AG09309 (cell line): ENCODE measurements at places on chromosomes 3 and 15.

GRCh38 chr3:99418209-99418635, 220.2 kb upstream of the COL8A1 start:
- no peak for DNase-seq

DNA sequence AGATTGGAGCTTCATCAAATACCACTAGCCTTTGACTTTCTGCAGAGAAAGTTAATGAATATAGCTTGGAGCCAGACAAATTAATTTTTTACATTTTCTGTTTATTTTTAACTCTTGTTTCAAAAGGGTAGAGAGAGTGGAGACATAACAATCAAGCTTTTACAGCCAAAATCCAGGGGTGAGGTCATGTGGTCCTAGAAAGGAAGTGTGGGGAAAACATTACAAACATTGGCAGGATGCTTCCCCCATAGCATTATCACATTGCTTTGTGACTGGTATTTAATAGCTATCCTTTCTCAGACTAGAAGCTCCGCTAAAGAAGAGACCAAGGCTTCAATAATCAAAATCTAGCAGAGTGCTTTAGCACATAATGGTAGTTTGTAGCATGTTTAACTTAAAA, 46.4 kb upstream of the PHLDB2 start:
- DNase-seq = no peak

- DNase-seq = no peak
Measured at GRCh38 chr15:101107625-101108460, 144.0 kb downstream of the CHSY1 start.

DNA sequence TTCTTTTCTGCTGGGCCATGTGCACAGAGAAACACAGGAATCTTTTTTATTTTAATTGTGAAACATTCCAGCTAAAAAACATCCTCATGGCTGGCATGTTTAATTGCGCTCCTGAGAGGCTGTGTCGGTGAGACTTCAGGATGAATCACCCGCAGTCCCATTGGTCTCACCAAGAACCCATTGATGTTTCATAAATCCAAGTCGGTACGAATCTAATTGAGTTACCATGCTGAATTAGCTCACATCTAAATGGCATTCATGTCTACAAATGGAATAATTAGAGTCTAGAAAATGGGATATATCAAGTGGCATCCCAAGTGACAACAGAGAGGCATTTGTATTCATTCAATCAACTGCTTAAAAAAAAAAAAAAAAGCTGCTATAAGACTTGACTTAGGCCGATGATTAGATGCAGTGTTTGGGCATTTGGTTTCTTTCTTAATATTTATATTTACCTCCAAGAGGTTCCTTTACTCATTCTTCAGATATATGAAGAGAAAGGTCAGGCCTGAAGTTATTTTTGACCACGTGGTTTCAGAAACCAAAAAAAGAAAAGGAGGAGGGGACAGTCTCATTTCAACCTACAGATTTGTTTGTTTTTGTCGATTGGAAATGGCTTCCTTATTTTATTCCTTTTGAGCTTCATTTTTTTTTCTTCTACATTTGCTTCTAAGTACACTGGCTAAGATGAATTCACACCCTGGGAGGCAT, 79.1 kb upstream of the FOXB1 start:
- DNase-seq = no peak

DNA sequence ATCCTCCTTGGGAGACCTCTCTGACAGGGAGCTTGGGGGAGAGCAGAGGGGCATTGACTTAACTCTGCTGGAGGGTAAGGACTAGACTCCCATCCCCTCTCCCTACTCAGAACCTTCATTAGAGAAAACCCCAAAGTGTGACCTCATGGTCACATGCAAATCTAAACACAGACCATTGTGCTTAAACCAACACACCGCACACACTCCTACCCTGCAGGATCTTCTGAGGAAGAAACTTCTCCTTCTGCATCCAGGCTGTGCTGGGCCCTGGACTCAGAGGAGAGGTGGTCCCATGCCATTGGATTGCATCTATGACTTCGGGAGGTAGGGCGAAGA, 805 bp upstream of the PARP16 start:
- DNase-seq = no peak

DNA sequence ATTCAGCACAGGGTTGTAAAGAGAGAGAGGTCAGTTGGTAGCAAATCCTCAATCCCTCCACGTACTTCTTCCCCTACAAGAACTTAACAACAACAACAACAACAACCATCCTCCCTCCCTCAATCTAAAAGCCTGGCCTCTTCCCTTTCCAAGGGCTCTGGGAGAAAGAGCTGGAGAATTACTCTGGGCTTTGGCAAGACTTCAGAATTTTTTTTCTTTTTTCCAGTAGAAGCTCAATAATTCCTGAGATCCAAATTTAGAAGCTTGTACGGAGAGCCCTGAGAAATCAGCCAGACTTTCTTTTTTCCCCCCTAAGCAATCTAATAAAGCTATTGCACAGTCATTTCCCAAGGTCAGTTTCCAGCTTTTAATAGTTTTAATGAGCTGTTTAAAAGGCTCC, 95.8 kb upstream of the CACNA2D3 start:
- no peak for DNase-seq

- DNase-seq = no peak
Measured at GRCh38 chr3:109211941-109212340, 75.4 kb downstream of the C3orf85 start.

DNA sequence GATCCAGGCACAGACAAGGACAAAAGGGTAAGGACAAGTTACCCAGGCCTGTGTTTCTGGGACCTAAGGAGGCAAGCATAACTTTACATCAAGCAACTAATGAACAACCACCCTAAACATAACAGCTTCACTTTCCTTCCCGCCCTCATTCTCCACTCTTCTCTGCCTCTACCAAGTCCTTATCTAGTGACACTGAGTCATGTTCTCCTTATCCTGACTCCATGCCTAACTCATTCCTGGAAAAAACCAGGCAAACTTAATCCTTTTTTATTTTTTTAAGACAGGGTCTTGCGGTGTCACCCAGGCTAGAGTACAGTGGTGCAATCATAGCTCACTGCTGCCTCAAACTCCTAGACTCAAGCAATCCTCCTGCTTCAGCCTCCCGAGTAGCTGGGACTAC, 44.5 kb downstream of the TMEM44 start:
- peak; percentile 20 for DNase-seq

GRCh38 chr15:40990789-40991188, 37.5 kb downstream of the CHAC1 start:
- DNase-seq = no peak

- DNase-seq = no peak
Measured at GRCh38 chr15:93063262-93063671, 25.7 kb downstream of the RGMA start.

DNA sequence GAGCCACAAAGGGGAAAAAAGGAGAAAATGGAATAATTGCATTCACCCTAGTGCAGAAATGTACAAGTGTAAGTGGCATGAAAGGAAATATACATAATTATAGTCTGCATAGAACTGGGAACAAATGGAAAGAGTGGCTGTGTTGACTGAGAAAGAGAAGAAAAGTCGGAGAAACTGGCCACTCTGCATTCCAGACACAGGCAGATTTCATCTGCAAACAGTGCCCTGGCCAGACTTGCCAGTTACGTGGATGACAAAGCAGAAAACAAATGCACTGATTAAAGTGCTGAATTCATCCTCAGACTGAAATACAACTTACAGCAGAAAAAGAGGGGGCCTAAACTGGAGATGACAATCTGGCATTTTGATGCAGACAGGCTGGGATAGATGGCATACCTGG, 129.8 kb downstream of the FGF12 start:
- DNase-seq = no peak

DNA sequence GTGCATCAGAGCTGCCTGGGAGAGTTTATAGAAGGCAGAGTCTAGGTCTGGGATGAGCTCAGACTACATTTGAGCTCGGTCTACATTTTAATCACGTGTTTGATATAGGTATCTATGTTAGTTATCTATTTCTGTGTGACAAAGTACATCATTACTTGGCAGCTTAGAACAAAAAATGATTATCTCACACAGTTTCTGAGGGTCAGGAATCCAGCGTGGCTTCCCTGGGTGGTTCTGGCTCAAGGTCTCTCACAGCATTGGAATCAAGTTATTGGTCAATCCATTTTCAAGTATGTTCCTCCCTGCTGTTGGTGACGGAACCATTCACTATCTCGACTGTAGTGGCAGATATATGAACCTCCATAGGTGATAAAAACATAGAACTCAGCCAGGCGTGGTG, 71.7 kb downstream of the ABHD5 start:
- no peak for DNase-seq

DNA sequence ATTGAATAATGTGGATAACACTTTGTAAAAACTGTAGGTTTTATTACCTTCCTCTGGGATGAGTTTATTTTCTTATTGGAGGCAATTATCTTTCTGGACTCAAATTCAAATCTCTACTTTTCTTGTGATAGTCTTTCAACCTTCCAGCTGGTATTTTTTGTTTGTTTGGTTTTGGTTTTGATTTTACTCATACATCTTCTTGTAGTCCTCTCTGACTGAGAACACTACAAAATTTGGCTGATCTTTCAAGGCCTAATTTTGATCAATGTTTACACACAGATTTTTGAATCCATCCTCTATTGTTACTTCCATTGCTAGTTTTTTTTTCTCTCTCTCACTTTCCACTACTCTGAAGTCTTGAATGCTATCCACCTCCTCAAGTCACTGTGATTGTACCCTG, 303.8 kb upstream of the NECTIN3 start:
- DNase-seq = no peak

GRCh38 chr3:56787784-56788256, 13.9 kb downstream of the ARHGEF3 start:
- no peak for DNase-seq

DNA sequence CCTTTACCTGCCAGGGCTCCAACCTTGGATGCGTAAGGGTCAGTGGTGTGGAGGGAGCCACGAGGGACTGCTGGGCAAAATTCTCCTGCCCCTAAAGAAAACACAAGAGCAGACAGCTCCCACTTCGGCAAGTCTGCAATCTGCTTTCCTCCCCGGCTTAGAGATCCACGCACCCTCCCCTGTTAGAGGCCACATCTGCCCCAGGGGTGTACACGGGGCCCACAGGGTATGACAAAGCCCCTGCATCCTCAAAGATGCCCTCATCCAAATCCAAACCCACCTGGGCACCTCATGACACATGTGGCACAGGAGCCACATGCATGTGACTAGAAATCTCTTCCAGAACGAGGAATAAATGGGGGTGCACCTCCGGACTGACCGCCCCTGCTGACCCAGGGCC, 25.5 kb downstream of the ZXDC start:
- DNase-seq = no peak

DNA sequence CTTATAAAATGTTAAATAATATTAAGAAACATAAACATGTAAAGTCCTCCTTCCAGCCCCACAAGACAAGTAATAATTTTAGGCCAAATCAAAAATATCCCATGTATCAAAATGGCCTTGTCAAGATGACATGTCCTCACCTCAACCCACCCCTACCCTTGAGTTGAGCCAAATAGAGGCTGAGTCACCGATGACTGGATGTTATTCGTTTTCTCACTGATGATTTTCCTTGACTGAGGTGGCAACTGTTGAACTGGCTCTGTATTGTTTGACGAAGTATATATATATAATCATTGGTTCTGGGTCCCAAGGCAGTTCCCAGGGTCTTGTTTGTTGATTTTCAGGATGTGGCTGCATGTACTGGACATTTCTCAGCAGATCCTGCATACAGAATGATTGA, 75.3 kb downstream of the TMEM108 start:
- DNase-seq = no peak

- no peak for DNase-seq
Measured at GRCh38 chr3:159926573-159926972, 62.1 kb upstream of the IL12A start.

DNA sequence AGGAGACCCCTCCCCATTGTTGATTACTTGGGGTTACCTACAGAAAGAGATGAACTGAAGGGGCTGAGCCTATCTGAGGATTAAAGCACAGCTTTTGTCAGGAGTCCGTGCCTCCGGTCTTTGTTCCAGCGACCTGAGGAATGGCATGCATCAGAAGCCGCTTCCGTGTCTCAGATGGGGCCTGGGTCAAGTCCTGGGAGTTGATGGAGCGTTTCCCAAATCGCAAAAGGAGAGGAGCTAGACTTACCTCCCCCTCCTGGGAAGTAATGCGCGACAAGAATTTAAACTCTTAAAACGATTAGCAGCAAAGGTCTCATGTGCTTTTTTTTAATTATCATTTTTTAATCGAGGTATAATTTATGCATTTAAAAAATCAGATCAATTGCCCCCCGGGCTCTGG, 983 bp upstream of the ALDH1A3 start:
- no peak for DNase-seq

- no peak for DNase-seq
Measured at GRCh38 chr3:31890007-31890406, 91.1 kb downstream of the OSBPL10 start.

DNA sequence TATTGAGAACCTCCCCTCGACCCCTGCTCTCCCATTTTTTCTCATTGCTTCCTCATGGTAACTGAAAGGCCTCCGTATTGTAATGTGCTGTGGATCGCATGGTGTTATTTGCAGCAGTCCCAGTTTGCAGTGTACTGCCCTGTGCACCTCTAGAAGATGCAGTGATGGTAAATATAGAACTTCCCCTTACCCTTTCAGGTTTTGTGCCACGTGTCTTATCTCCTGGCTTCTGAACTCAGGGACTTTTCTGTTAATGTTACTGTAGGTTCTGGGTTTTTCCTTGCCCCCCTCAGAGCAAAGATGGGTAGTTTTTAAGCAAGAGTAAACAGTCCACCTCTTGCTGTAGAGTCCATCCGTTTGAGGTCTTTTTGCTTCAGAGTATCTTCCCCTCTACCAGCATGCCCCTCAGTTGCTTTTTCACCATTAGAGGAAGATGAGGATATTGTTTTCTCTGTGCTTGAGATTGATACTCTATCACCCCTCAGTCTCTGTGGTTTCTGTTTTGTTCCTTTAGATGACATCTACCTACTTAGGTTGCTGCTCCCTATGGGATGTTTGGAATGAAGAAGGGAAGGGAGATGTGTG, 22.4 kb downstream of the CHD2 start:
- no peak for DNase-seq

- DNase-seq = no peak
Measured at GRCh38 chr3:95312650-95313049, 1249.8 kb downstream of the NSUN3 start.

GRCh38 chr3:167115331-167115934, 264.7 kb downstream of the ZBBX start:
- DNase-seq = no peak

- no peak for DNase-seq
Measured at GRCh38 chr15:63969652-63970421, 76.4 kb downstream of the DAPK2 start.

DNA sequence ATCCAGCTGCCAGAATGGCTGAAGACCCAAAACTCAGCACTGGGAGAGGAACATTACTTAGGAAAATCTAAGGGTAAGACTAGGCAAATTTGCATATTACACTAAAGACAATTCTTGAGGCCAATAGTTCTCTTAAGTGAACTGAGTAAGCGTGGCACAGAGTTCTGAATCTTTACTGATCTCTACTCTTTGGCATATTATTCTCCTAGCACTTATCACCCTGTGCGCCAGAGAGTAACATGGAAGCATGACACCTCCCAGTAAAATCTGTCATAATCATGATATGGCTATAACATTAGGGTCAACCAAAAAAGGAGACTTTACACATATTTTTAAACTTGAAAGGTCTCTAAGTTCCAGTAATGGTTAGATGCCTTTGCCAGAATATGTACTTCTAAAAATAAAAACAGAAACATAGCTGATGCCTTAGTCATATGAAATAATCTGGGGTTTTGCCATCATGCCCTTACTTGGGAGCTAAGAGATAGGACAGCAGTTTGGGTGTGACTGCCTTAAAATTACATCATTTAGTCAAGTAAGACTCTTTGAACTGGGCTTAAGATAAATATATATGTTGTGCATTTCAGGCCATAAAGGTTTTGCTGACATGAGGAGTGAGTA, 290.5 kb downstream of the PLCL2 start:
- DNase-seq = peak; percentile 73

GRCh38 chr15:78032671-78033070, 44.8 kb downstream of the TBC1D2B start:
- no peak for DNase-seq

GRCh38 chr3:72009851-72010443, 225.0 kb upstream of the PROK2 start:
- DNase-seq = no peak
